NB4 (cell line): ENCODE measurements at places on chromosomes 4 and X.
A peak's percentile ranks its signal among the peaks of the same experiment; 100 is the strongest.

- no peak for DNase-seq
Measured at GRCh38 chrX:11081511-11081910, 29.6 kb upstream of the HCCS start.

- DNase-seq = peak; percentile 58
Measured at GRCh38 chr4:109294006-109294405, 8.5 kb downstream of the COL25A1 start.

DNA sequence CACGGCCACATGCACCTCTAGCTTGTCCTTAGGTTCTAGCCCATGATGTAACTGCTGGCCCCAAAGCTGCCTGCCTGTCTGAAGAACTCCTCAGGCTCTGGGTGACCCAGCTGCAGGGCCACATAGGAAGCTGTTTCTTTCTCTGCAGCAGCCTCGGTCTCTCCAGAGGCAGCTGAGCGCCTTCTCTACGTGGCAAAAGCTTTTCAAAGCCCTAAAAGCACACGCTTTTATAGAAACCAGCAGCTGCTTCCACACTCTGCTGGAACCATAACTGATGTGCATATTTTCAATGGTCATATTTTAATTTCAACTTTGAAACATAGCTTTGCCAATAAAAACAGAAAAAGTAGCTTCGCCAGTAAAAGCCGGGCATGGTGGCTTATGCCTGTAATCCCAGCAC is 37.4 kb downstream of the FAM53A start:
- no peak for DNase-seq

DNA sequence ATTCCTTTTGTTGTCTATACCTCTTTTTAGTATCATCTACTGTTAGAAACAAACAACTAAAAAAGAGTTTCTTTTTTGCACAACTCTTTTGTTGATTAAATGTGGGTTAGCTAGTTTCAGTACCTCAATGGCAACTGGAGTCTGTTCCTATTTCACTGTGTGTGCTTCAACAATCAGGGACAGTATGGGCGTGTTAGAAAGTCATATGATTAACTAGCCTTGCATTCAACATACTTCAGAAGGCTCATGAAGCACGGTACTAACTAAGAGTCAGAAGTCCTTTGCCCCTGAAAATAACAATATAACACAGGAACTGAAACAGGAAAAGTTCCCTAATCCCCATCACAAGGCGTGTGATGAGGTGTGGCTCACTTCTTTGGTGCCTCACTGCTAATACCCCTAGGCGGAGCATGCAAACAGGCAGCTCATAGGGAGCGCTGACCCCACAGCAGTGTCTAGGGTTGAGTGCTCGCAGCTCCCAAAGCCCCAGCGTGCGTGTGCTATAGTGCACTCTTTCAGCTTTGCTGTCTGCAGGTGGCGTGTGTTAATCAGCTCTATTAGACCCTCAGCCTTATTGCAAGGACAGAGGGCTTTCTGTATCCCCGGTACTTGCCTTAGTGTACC is 203.1 kb upstream of the NDST3 start:
- no peak for DNase-seq

DNA sequence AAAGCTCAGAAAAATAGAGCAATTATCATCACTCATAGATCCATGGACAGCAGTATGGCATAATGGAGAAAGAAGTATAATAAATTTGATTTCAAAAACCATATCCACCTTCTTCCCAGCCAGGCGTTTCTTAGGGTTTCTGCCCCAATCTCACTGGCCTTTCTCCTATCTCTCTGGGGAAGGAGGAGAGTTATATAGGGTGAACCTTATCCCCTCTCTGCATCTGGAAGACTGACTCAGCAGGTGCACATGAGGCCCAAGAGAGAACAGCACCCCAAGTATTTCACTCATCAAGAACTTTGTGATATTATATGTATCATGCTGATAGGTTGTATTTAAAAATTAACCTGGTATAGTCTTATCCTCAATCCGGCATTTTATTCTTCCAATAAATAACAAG is 318.8 kb upstream of the RASGEF1B start:
- no peak for DNase-seq

GRCh38 chr4:155846929-155847328 is 19.1 kb downstream of the ASIC5 start:
- no peak for DNase-seq

DNA sequence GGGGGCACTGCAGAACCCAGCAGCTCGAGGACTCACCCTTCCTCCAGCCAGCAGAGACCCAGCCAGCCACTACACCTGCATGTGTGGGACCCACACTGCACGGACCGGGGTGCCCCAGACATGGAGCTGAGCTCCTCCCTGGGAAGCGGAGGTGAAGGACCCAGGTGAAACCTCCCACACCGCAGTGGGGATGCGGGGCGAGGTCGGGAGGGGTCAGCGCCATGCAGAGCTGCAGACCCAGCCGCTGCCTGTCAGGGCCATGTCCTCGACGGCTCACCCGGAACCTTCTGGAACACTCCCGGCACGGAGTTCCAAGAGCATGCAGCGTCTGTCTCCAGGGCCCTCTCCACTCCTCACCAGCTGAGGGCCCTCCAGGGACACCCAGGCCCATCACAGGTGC is 42.6 kb downstream of the GAK start:
- DNase-seq = no peak

DNA sequence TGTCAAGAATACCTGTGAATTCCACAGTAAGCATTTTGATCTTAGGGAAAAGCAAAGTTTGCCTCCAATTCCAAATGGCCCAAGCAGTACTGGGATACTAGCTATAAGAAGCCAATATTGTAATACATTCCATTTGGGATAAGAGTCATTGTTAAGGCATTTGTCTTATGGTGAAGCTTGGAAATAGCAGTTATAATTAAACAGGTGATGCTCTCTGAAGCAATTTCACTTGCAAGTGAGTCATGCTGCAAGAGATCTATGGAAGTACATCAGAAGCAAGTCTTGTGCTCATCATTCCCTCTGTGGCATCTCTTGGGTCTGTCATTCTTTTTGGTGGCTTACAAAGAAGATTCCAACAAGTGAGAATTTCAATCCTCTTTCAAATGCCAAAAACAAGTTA is 386.4 kb upstream of the RPS6KA3 start:
- DNase-seq = no peak

GRCh38 chrX:37918168-37918567 is 70.8 kb upstream of the DYNLT3 start:
- no peak for DNase-seq

GRCh38 chr4:68319040-68319439 is 30.9 kb downstream of the YTHDC1 start:
- DNase-seq = no peak

- DNase-seq = peak; percentile 17
Measured at GRCh38 chr4:105765690-105766407, 57.3 kb downstream of the GSTCD start.

- peak; percentile 74 for DNase-seq
Measured at GRCh38 chr4:20418861-20419451, 167.3 kb downstream of the SLIT2 start.

DNA sequence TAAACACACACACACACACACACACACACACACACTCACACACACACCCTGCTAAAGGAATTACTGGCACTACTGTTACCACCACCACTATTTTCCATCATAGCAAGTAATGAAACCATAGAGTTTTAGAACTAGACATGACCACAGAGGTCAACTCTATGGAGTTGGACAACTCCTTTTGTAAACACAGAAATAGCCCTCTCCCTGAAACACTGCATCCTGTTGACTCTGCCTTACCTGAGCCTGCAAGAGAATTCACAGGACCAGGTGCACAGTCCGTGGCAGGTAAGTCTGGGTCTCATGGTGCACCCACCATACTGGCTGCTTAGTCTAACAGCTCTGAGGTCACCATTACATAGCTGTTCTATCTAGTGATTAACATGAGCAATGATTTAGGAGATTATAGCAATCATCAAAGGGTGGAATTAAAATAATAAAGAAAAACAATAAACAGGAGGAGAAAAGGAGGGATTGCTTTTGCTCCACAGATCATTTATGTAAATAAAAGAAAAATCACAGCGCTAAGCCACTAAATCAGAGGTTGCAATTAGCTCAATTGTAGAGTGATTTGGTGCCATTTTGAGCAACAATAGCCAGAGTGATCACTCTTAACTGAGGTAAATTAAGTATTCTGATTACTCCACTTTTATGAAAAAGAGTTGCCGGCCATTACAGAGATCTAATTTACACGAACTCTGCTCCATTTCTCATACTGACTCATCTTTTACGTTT is 340.0 kb upstream of the RASGEF1B start:
- DNase-seq = no peak

DNA sequence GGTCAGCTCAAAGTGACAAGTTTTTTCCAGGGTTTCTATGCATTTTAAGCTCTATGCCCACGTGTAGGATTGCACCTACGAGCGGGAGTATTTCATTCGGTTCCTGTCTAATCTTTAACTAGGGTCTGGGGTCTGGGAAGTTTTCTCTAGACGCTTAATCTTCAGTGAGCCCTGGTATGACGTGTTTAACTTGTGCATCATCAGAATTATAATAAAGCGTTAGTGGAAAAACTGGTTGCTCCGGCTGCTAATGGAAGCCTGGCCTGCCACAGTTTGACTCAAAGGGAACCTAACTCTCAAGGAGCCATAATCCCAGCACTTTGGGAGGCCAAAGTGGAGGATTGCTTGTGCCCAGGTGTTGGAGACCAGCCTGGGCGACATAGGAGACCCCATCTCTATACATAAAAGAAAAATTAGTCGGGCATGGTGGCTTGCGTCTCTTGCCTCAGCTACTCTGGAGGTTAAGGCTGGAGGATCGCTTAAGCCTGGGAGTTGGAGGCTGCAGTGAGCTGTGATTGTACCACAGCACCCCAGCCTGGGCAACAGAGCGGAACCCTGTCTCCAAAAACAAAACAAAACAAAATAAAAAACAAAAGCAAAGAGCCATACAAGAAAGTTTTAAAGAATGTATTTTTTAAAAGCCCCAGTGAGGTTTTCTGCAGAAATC is 30.2 kb downstream of the ARSD start:
- DNase-seq = no peak

DNA sequence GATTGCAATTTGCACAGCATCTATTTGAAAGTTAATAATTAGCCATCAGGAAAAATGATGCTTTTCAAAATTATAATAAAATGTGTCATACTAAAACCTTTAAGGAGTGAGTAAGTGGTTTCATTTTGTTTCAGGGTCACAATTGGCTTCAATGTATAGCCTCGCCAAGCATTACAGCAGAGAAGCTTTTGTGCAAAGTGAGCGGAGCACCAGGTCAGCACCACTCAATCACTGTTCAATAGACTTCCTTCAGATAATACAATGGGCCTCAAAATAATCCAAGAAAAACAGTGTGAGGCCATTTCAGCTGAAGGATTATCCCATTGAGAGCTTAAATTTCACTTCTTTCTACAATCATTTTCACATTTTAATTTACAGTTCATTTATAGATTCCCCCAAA is 409.2 kb upstream of the SLIT2 start:
- DNase-seq = no peak

DNA sequence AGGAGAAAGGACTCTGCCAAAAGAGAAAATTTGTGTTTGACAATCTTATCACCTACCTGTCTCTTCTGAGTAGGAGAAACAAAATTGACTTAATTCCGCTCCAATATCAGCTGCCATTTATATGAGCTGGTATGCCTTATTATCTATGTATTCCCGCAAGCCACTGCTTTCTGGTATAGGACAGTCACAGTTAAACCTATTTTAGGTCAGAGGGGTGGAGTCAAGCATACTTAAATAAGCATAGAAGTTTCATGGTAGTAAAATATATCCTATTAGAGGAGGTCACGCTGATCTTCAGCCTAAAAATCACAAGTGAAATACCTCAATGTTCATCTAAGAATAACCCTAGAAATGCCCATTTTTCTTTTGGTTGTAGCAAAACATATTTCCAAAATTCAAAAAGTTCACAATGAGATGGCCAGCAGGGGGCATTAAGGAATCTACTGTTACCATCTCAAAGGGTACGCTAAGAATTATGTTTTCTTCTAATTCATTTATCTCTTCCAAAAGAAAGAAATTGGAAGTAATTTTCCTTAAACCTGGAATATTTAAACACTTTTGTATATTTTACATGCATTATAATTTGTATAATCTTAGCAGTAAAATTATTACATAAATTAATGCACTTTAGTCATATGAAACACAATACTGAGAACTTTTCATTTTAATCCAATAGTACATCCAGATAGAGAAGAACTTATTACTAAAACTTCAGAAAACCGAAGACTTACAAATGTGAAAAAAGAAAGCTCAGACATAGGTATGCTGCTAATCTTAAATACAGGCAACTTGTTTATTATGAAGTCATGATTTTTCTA is 10.5 kb downstream of the PPAT start:
- peak; percentile 51 for DNase-seq

DNA sequence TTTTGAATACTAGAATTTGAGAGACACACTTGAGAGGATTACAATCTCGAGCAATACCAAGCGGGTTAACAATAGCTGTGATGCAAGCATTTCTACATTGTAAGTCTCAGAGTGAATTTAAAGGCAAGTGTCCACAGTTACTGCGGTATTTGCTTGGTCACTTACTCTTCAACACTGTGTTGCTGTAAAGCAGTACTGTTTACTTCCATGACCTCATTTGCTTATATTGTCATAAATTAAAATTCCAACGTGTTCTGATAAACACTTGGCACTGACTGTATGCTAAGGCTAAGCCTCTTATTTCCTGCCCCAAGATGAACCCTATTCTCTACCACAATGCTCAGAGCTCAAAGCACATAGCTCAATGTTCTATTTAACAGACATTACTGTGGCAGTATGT is 11.1 kb downstream of the EXOC1L start:
- DNase-seq = no peak

GRCh38 chr4:128341634-128342033 is 54.0 kb upstream of the PGRMC2 start:
- no peak for DNase-seq

DNA sequence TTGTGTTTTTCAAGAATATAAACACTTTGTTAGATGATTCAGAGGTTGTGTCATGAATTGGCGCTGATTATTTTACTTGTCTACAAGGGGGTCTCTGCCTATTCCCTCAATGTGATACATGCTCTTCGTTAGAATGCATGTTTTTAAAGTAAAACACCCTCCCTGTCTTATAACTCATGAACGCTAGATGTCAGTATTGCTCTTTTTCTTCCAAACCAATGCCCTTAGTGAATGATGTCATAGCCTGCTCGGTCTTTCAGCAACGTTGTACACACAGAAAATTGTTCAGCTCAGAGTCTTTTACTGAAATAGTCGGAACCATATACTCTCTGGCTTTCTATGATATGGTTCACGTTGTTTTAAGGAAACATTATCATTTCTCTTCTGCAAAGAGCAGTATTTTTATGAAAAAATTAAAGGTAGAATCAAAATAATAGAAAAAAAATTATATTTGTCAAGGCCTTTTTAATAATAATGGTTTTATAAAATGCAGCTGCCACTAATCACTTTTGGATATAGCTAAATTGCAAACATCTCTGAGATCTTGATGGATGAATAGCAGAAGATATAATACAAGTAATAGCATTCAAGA is 292.9 kb downstream of the TLL1 start:
- DNase-seq = peak; percentile 70
